Activated B cell treated with CpG ODN at 0.5 μM for 24 hours (primary cell): ENCODE measurements at places on chromosomes 16 and 17. TPM values are rescaled to one million over a fixed set of nuclear protein-coding genes. Genes with fewer than 3 reads are reported as not detected.

SLFN11 gene
- total RNA-seq, result 19.2 and 22.4 TPM in 2 replicates

KRT31 gene
- total RNA-seq, result not detected in 2 replicates

- no peak overlapping the region for H3K27ac ChIP-seq
- peaks cover 60% of the 10 kb centered on the region for H3K36me3 ChIP-seq
- peaks cover 6% of the 10 kb centered on the region for H3K4me1 ChIP-seq
- DNase-seq, result no peak
These were observed 57.0 kb downstream of the NSRP1 start for GRCh38 chr17:30173649-30174048.

HSF4 gene
- 5.9 and 7.3 TPM in 2 replicates for total RNA-seq

DNA sequence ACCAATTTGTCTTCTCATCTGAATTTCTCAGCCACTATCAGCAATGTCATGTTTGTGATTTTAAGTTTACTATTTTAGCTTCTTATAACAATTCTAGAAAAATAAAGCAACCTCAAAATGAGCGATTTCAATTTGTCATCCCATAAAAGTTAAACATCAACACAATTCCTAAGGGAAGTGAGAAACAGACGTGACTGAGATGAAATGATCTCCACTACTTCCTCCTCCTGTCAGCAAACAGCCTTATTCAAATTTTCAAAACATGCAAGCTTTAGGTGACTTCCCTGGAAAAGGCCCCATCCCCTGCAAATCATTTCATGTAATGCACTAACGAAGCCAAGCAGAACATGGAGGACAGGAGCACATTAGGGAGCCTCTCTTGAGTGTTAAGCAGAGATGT lies 64.9 kb downstream of the ZNF652 start:
- no peak for DNase-seq
- H3K27ac ChIP-seq, result no peak overlapping the region
- H3K4me1 ChIP-seq, result no peaks in the 10 kb centered on the region
- peaks cover 57% of the 10 kb centered on the region for H3K36me3 ChIP-seq
- H3K4me3 ChIP-seq, result no peak overlapping the region
- no peaks in the 10 kb centered on the region for H3K27me3 ChIP-seq

DNA sequence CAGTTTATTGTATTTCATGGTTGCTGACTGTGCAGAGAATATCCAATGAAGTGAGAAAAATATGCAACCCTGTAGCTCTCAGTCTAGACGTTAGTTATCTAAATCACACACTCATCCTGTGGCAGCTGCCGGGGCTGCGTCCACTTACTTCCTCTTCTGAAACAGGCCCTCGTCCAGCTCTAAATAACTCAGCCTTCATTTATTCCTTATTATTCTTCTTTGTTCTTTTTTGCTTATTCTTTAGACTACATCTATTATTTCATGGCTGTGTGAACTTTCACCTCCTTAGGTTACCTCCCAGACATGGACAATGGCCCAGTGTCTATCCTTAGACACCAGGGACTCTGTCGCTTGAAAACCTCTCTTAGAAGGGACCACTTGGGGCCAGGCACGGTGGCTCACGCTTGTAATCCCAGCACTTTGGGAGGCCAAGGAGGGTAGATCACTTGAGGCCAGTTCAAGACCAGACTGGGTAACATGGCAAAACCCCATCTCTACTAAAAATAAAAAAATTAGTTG lies 3.4 kb upstream of the THUMPD1 start:
- no peaks in the 10 kb centered on the region for H3K27me3 ChIP-seq
- no peak overlapping the region for H3K4me3 ChIP-seq
- H3K27ac ChIP-seq, result no peak overlapping the region
- peaks cover 12% of the 10 kb centered on the region for H3K36me3 ChIP-seq
- DNase-seq, result no peak

GRCh38 chr16:73547552-73548403 lies 499.9 kb upstream of the ZFHX3 start:
- DNase-seq, result no peak
- H3K4me1 ChIP-seq, result no peaks in the 10 kb centered on the region
- no peak overlapping the region for H3K4me3 ChIP-seq
- H3K27me3 ChIP-seq, result peaks cover 34% of the 10 kb centered on the region

GRCh38 chr17:13550291-13550690 lies 51.4 kb downstream of the HS3ST3A1 start:
- no peak overlapping the region for H3K27ac ChIP-seq
- no peaks in the 10 kb centered on the region for H3K36me3 ChIP-seq
- no peak overlapping the region for H3K4me3 ChIP-seq
- peaks cover 8% of the 10 kb centered on the region for H3K27me3 ChIP-seq
- no peaks in the 10 kb centered on the region for H3K4me1 ChIP-seq
- DNase-seq, result no peak

MYO15A gene
- total RNA-seq, result 0.73 and 1.3 TPM in 2 replicates

DNA sequence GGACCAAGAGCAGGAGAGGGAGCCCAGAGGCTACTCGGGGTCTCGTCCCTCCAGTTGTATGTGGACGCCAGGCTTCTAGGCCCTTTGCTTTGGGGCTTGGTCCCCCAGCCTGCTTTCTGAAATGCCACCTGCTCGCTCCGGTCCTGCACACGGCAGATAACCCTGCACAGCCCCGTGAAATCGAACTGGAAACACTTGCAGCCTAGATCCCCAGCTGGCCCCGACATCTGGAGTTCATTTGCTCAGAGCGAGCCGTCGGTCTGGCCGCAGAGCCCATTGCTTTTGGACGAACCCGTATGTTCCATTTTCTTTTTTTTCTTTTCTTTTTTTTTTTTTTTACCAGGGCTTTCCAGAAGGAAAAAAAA lies 22.9 kb downstream of the C1QTNF1 start:
- H3K36me3 ChIP-seq, result no peaks in the 10 kb centered on the region
- no peak for DNase-seq
- H3K27ac ChIP-seq, result no peak overlapping the region
- no peak overlapping the region for H3K4me3 ChIP-seq

- no peaks in the 10 kb centered on the region for H3K36me3 ChIP-seq
- H3K27ac ChIP-seq, result no peak overlapping the region
- peaks cover 36% of the 10 kb centered on the region for H3K4me1 ChIP-seq
- H3K4me3 ChIP-seq, result no peak overlapping the region
These were observed 123.7 kb downstream of the METRNL start for GRCh38 chr17:83203073-83203471.

DNA sequence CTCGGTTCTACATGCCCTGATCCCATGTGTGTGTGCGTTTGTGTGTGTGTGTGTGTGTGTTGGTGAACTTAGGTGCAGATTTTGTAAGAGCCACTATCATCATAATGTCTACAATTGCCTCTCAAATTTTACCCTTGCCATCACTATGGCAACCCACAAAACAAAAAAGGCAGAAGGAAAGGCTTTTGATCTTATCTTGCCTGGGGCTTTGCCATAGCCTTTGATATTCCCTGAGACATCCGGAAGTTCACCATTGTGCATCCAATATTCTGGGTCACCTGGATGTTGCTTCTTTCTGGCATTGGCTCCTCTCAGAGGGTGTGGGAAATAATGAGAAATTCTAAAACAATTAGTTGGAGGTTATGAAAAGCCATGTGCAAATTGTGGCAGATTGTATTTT lies 114.7 kb downstream of the HAPSTR1 start:
- H3K4me1 ChIP-seq, result no peaks in the 10 kb centered on the region
- no peak overlapping the region for H3K27ac ChIP-seq
- H3K36me3 ChIP-seq, result no peaks in the 10 kb centered on the region
- H3K27me3 ChIP-seq, result peaks cover 10% of the 10 kb centered on the region

- H3K27ac ChIP-seq, result no peak overlapping the region
- no peak for DNase-seq
- no peak overlapping the region for H3K4me3 ChIP-seq
- no peaks in the 10 kb centered on the region for H3K36me3 ChIP-seq
- no peaks in the 10 kb centered on the region for H3K27me3 ChIP-seq
- no peaks in the 10 kb centered on the region for H3K4me1 ChIP-seq
These were observed 180.2 kb upstream of the N4BP1 start for GRCh38 chr16:48790151-48790550.

DNA sequence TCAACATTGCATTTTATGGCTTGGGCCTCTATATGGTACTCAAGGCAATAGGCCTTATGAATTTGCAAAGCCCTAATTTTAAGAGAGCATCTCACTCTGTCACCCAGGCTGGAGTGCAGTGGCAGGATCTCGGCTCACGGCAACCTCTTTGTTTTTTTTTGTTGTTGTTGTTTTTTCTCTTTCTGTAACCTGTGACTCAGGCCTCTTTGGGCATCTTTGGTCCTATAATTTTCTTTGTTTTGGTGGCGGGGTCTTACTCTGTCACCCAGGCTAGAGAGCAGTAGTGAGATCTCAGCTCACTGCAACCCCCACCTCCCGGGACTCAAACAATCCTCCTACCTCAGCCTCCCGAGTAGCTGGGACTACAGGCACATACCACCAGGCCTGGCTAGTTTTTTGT lies 21.8 kb upstream of the HERPUD1 start:
- H3K27me3 ChIP-seq, result no peaks in the 10 kb centered on the region
- H3K27ac ChIP-seq, result peak overlapping the region; percentile 96
- no peak for DNase-seq
- peak overlapping the region; percentile 24 for H3K4me3 ChIP-seq
- H3K36me3 ChIP-seq, result no peaks in the 10 kb centered on the region

GRCh38 chr17:17425591-17425990 lies 51.2 kb upstream of the MED9 start:
- H3K27me3 ChIP-seq, result no peaks in the 10 kb centered on the region
- H3K27ac ChIP-seq, result no peak overlapping the region
- H3K4me1 ChIP-seq, result no peaks in the 10 kb centered on the region
- no peak for DNase-seq
- H3K36me3 ChIP-seq, result no peaks in the 10 kb centered on the region
- H3K4me3 ChIP-seq, result no peak overlapping the region

DNA sequence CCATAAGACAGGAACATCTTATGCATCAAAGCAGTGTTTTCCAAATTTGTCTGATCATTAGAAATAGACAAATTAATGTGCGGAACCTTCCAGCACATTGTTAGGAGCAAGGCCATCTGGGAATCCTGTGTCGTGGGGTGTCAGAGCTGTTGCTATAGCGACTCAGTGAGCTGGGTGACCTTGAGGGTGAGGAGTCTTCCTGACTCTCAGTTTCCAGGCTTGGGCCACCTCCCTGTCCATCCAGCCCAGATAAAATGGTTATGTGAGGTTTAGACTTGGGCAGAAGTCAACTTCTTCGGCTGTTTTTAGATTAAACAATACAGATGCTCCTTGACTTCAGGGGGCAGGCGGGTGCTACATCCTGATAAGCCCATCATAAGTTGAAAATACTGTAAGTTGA lies 20.6 kb downstream of the MT1X start:
- peaks cover 8% of the 10 kb centered on the region for H3K4me1 ChIP-seq
- no peaks in the 10 kb centered on the region for H3K27me3 ChIP-seq
- no peak for DNase-seq
- H3K27ac ChIP-seq, result no peak overlapping the region
- H3K36me3 ChIP-seq, result no peaks in the 10 kb centered on the region

SLC4A1 gene
- total RNA-seq, result 0.10 and 0.13 TPM in 2 replicates

WNT9B gene
- total RNA-seq, result not detected in 2 replicates

- no peak overlapping the region for H3K27ac ChIP-seq
- H3K36me3 ChIP-seq, result no peaks in the 10 kb centered on the region
- H3K4me3 ChIP-seq, result no peak overlapping the region
- no peaks in the 10 kb centered on the region for H3K4me1 ChIP-seq
- DNase-seq, result no peak
These were observed 9.3 kb downstream of the SLC47A2 start for GRCh38 chr17:19706791-19707727.

GRCh38 chr16:80989801-80990200 lies 16.9 kb downstream of the CMC2 start:
- H3K4me3 ChIP-seq, result no peak overlapping the region
- no peak for DNase-seq
- H3K27me3 ChIP-seq, result no peaks in the 10 kb centered on the region
- peaks cover 4% of the 10 kb centered on the region for H3K4me1 ChIP-seq
- peaks cover 36% of the 10 kb centered on the region for H3K36me3 ChIP-seq

ST6GALNAC1 gene
- total RNA-seq, result not detected in 2 replicates
